Mammary epithelial cell (primary cell): ENCODE measurements at places on chromosomes 16 and 17. TPM values are rescaled to one million over a fixed set of nuclear protein-coding genes. Genes with fewer than 3 reads are reported as not detected.

DNA sequence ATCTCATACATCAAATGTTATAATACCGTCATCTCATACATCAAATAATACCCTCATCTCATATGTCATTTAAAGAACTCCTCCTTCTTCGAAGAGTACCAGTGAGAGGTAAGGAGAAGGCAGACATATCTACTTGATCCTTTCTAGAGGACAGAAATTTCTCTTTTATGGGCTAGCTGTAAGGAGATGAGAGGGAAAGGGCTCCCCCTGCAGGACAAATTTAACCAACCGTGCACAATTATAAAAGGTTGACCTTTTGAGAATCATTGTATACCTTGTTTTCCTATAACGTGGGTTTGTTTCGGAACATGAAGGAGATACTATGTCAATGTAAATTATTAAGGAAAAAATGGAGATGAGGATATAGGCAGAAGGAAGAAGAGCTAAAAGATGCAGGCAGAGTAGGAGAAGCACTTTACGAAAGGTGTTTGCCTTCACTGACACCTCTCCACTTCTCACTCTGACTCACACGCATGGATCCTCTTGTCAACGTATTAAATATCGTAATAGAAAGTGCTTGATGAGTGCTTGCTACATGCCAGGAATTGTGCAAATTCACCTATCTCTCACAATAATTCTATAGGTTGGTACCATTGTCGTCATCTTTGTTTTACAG, 465.9 kb upstream of the ERCC4 start:
- peak; percentile 48 for DNase-seq

DNA sequence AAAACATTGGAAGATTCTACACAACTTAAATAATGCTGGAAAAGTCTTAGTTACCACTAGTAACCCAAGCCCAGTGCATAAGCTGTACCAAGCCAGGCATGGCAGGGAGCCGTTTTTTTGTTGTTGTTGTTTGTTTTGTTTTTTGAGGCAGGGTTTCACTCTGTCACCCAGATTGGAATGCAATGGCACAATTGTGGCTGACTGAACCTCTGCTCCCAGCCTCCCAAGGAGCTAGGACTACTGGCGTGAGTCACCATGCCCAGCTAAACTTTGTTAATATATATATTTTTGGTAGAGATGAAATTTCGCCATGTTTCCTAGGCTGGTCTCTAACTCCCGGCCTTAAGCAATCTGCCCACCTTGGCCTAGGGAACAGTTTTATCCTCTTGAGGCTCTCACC, 564 bp upstream of the TMIGD1 start:
- DNase-seq, result no peak

GRCh38 chr16:51450909-51451308, 299.8 kb upstream of the SALL1 start:
- DNase-seq, result no peak

GRCh38 chr17:18896146-18896545, 38.2 kb downstream of the PRPSAP2 start:
- no peak for DNase-seq

The ST6GALNAC1 gene
- polyA plus RNA-seq, result not detected

The CDH5 gene
- polyA plus RNA-seq, result 0.03 TPM

The ZG16B gene
- 0.42 TPM for polyA plus RNA-seq
